Caudate nucleus (tissue), 63 donors: ENCODE measurements at places on chromosomes 2 and 18.

GRCh38 chr2:136129601-136130000 is 11.7 kb upstream of the CXCR4 start:
- DNase-seq = no peak

DNA sequence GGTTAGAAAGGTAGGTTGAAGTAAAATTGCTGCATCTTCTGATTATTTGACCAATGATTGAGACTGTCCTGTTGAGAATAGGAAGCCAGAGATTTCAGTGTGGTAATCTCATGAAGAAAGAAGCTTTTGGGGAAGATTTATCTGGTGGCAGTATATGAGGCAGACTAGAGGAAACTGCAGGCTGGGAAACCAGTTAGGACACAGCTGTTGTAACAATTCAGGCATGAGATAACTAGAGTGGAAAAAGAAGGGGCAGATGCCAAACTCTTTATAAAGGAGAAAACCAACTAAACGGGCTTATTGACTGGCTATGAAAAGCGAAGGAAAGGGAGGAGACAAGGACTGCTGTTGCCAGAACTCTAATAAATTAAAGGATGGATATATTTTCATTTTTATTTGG is 155.6 kb downstream of the TTC27 start:
- no peak for DNase-seq

- no peak for DNase-seq
Observed at GRCh38 chr2:132978840-132979239, 308.8 kb upstream of the LYPD1 start.

GRCh38 chr2:161044095-161044865 is 115.9 kb upstream of the TANK start:
- DNase-seq = no peak

DNA sequence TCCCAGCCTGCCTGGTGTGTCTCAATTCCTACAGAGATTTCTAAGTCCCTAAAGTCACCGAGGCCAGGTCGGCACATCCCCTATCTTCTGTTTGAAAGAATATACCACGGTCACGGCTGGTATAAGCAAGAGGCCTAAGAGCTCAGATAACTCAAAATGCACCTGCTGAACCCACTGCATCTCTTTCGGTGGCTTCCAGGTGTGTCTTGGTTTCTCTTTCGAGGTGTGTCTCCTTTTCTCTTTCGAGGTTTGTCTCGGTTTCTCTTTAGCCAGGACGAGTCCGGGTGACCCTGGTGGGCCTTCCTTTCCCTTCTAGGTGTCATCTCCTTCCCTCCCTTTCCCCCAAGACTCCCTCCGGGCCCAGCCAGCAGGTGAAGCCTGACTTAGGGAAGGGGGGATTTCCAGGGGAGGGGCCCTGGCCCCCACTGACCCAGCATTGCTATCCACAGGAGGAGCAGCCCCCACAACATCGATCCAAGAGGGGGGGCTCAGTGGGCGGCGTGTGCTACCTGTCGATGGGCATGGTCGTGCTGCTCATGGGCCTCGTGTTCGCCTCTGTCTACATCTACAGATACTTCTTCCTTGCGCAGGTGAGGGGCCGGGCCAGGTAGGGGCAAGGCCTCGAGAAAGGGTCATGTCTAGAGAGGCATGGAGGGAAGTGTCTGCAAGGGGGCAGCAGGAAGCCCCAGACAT is 8.4 kb downstream of the ITM2C start:
- no peak for DNase-seq

DNA sequence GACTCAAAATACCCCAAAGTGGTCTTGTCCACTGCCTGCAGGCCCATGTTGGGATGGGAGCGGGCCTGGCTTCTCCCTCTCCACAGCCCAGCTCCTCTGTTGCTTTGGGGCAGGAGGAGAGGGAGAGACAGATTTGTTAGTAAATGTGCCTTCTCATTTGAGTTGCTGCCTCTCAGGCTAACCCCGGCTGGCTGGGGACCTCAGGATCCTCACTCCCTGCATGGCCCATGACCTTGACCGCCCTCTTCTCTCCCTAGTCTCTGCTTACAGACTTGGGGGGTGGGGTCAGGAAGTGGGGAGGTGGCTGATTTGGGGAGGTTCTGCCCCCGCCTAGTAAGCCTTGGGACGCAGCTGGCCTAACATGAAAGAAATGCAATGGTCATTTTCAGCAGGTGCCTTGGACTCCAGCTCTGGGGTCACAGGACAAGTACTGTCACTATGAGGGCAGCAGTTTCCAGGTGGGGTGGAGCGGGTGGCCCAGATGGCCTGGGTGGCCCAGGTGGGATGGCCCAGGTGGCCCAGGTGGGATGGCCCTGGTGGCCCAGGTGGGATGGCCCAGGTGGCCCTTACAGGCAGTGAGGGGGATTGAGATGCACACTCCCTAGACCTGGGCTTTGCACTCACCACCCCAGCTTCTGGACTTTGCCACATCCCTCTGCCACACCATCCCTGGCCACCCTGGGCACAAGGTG is 24.1 kb downstream of the HJURP start:
- DNase-seq = no peak

DNA sequence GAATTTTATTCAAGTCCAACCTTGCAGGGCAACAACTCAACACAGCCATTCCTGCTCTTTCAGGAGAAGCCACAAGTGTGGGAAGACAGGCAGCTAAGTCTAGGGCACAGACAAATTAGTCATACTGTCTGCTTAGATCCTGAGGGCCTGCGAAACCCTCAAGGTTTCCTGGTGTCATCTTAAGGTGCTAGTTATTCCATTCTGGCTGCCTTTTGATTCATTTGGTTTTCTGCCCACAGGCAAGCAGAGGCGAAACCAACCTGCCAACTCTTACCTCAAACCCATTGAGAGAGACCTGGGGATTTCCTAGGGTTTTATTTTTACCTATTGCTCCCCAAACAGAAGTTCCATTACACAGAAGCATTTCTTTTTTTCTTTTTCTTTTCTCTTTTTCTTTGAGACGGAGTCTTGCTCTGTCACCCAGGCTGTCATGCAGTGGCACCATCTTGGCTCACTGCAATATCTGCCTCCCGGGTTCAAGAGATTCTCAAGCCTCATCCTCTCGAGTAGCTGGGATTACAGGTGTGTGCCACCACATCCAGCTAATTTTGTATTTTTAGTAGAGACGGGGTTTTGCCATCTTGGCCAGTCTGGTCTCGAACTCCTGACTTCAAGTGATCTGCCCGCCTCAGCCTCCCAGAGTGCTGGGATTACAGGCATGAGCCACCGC is 23.7 kb upstream of the SCYGR1 start:
- no peak for DNase-seq

DNA sequence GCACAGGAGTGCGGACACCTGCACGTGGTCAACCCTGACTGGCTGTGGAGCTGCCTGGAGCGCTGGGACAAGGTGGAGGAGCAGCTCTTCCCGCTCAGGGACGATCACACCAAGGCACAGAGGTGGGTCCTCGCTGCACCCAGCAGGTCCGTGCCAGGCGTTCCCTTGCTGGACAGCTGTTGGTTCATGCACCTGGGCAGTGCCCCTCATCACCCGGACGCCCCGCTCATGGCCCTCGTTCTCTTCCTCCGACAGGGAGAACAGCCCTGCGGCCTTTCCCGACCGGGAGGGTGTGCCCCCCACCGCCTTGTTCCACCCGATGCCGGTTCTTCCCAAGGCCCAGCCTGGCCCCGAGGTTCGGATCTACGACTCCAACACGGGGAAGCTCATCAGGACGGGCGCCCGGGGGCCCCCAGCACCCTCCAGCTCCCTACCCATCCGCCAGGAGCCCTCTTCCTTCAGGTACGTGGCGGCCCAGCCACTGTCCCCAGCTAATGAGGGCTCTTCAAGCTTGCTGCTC is 38.0 kb downstream of the CTDP1 start:
- no peak for DNase-seq

GRCh38 chr18:6056171-6056910 is 161.0 kb upstream of the TMEM200C start:
- DNase-seq = no peak

- no peak for DNase-seq
Observed at GRCh38 chr2:233651430-233651829, 15.2 kb downstream of the UGT1A10 start.

- DNase-seq = no peak
Observed at GRCh38 chr2:188600536-188601210, 309.0 kb downstream of the GULP1 start.

GRCh38 chr2:195543902-195544894 is 112.8 kb upstream of the SLC39A10 start:
- no peak for DNase-seq

DNA sequence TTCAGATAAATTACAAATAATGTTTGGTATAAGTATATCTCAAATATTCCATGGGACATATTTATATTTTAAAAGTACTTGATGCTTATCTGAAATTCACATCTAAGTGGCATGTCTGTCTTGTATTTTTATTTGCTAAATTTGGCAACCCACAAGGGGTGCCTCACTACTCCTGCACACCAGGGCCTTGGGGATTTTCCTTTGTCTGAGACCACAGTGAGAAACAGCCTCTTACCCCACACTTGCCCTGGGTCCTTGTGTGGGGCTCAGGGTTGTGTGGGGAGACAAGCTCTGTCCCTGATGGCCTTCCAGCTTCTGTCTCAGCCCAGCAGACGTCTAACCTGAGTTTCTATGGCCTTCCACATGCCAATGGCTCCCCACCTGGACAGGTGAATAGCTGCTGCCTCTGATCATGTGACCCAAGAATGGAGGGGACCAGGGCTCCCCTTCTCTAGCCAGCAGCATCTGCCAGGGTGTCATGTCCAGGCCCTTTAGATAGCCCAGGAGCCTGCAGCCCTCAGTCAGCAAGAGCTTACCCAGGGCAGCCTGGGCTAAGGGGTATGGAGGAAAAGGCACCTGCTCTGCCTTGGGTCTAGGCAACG is 49.5 kb upstream of the MRPL33 start:
- DNase-seq = no peak

GRCh38 chr2:160085662-160086061 is 23.2 kb upstream of the PLA2R1 start:
- no peak for DNase-seq

GRCh38 chr2:29072971-29073725 is 1.2 kb downstream of the PCARE start:
- DNase-seq = no peak

DNA sequence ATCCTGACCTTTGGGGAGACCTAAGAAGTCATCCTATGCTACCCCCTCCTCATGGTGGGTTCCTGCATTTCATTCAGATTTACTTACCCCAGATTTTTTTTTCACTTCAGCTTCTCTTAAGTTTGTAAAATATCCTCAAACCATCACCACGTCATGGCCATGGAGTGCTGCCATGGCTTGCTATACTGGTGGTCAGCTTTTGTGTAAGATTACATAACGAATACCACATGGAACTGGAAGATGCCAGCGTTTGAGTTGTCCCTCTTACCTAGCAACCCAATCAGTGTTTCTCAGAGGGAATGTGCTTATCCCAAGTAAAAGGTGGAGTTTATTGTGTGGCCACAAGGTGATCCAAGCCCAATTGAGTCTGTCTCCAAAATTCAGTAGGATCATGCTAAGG is 148.6 kb upstream of the ALPP start:
- no peak for DNase-seq

DNA sequence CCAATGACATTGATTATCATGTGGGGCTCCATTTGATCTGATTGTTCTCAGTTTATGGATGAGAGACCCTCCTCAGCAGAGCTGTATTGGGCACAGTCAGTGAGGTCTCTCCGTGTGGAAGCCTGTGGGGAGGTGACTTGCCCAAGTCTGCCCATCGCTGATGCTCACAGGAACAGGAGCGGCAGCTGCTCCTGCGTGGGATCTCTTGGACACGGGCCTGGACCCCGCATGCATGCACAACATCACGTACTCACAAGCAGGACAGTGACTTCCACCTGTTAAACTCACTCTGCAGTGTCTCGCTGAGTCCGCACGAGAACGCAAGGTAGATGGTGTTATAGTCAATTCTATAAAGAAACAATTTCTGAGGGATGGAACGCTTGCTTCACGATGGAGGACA is 55.0 kb downstream of the KCNF1 start:
- DNase-seq = no peak

DNA sequence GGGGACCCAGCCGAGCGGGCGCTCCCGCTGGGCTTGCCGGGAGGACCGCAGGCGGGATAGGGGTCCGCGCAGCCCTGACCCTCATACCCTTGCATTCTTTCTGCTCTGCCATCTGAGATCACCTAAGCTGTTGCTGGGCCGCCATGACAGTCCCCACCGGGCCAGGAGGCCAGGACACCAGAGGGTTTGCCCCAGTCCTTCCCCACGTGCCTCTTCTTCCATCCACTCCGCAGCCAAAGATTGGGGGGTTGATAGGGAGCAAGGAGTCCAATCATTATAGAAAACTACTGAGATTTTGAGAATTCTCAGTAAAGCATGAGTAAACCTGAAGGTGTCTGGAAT is 453 bp upstream of the GRB14 start:
- DNase-seq = no peak

- peak; percentile 71 for DNase-seq
Observed at GRCh38 chr2:164495491-164496223, 125.6 kb downstream of the GRB14 start.

- DNase-seq = no peak
Observed at GRCh38 chr18:58143386-58143785, 99.4 kb downstream of the NEDD4L start.

DNA sequence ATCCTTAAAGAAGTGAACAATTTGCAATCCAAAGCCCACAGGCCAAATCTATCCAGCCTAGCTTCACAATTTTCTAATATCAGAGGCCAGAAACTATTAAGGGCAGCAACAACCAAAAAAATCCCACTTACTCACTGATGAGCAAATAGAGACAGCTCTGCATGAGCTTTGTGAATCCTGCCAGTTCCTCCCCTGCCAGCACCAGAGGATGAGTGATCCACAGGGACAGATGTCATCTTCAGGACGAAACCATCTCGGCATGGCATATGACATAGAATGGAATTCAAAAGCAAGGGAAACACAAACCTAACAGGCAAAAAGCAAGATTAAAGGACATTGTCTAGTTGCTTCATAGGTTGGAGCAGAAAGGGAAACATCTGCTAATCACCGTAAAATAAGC is 2.2 kb upstream of the DSC2 start:
- DNase-seq = no peak

- DNase-seq = no peak
Observed at GRCh38 chr2:222774941-222775340, 85.9 kb upstream of the ACSL3 start.

DNA sequence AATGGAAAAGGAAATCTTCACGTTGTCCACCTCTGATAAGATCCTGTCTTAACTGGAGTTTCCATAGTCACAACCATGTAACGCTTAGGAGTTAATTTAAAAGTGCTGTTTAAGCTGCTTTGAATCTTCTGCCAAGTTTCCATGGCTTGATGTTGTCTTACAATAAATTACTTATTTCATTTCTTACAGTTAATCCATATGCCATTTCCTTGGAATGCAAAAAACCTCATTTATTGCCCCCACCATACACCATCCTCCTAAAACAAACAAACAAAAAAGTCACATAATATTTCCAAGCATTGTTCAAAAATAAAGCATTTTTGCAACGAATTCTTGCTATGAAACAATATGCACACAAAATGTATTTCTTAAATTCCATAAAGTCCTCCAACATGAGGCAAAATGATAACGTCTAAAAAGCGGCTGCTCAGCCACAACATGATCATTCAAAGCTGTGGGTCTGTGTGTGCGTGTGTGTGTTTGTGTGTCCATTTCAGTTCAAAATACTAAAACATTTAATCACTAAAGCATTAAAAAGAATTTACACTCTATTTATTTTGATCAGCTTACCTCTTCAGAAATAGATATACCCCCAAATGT is 46.8 kb upstream of the PXDN start:
- no peak for DNase-seq

- DNase-seq = no peak
Observed at GRCh38 chr2:46071074-46071473, 226.1 kb upstream of the EPAS1 start.
